Hepatocyte (in vitro differentiated cells): ENCODE measurements at places on chromosomes 4 and X. TPM values are rescaled to one million over a fixed set of nuclear protein-coding genes. Genes with fewer than 3 reads are reported as not detected.

Gene SLC4A4
- total RNA-seq, result 11.4 and 14.2 TPM in 2 replicates

Gene GPC4
- total RNA-seq, result 9.2 and 11.8 TPM in 2 replicates

Gene TRPC5OS
- 0.67 TPM in 1 of 2 replicates, not detected in the other for total RNA-seq

Gene MAGEC2
- not detected in 2 replicates for total RNA-seq

Gene KLHL8
- 22.4 and 23.9 TPM in 2 replicates for total RNA-seq

Gene PAGE3
- not detected in 2 replicates for total RNA-seq

Gene NSUN7
- total RNA-seq, result 8.0 and 10.3 TPM in 2 replicates

Gene HTR2C
- 0.04 and 0.27 TPM in 2 replicates for total RNA-seq

GRCh38 chrX:141936080-141936479, 32.4 kb downstream of the MAGEC1 start:
- H3K27me3 ChIP-seq, result no peaks in the 10 kb centered on the region
- H3K27ac ChIP-seq, result no peak overlapping the region
- no peaks in the 10 kb centered on the region for H3K4me1 ChIP-seq
- H3K36me3 ChIP-seq, result no peaks in the 10 kb centered on the region
- no peak for DNase-seq
- no peak overlapping the region for H3K4me3 ChIP-seq

- H3K27ac ChIP-seq, result no peak overlapping the region
- no peak for DNase-seq
- H3K36me3 ChIP-seq, result no peaks in the 10 kb centered on the region
- no peaks in the 10 kb centered on the region for H3K4me1 ChIP-seq
- H3K27me3 ChIP-seq, result no peaks in the 10 kb centered on the region
Measured at GRCh38 chr4:56512166-56512565, 6.6 kb downstream of the ARL9 start.

- H3K27me3 ChIP-seq, result peaks cover 9% of the 10 kb centered on the region
- H3K4me3 ChIP-seq, result no peak overlapping the region
- H3K4me1 ChIP-seq, result peaks cover 7% of the 10 kb centered on the region
- no peak overlapping the region for H3K27ac ChIP-seq
- no peaks in the 10 kb centered on the region for H3K36me3 ChIP-seq
Measured at GRCh38 chr4:83846193-83846830, 310.4 kb downstream of the GPAT3 start.

DNA sequence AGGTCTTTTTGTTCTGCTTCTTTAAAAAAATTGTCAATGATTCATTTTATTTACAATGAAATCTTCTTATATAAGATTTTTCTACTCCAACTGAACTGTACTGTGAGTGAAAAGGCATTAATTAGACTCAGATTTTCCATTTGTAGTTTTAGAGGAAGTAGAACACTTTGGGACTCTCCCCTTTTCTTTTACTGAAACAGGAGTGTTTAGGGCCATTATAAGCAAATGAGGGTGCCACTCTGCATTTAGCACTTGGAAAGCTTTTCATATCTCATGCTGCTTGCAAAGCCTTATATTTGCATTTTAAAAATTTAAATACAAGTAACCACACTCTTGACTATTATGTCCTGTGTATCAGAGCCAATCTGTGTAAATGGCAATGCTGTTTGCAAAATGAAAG, 584.3 kb downstream of the KLHL13 start:
- no peak overlapping the region for H3K4me3 ChIP-seq
- no peak for DNase-seq
- no peaks in the 10 kb centered on the region for H3K27me3 ChIP-seq
- no peaks in the 10 kb centered on the region for H3K4me1 ChIP-seq
- H3K27ac ChIP-seq, result no peak overlapping the region
- H3K36me3 ChIP-seq, result no peaks in the 10 kb centered on the region

- H3K4me3 ChIP-seq, result no peak overlapping the region
- H3K27ac ChIP-seq, result no peak overlapping the region
- no peaks in the 10 kb centered on the region for H3K27me3 ChIP-seq
- H3K4me1 ChIP-seq, result no peaks in the 10 kb centered on the region
- no peak for DNase-seq
Measured at GRCh38 chr4:132669786-132670185, 479.3 kb upstream of the PCDH10 start.

DNA sequence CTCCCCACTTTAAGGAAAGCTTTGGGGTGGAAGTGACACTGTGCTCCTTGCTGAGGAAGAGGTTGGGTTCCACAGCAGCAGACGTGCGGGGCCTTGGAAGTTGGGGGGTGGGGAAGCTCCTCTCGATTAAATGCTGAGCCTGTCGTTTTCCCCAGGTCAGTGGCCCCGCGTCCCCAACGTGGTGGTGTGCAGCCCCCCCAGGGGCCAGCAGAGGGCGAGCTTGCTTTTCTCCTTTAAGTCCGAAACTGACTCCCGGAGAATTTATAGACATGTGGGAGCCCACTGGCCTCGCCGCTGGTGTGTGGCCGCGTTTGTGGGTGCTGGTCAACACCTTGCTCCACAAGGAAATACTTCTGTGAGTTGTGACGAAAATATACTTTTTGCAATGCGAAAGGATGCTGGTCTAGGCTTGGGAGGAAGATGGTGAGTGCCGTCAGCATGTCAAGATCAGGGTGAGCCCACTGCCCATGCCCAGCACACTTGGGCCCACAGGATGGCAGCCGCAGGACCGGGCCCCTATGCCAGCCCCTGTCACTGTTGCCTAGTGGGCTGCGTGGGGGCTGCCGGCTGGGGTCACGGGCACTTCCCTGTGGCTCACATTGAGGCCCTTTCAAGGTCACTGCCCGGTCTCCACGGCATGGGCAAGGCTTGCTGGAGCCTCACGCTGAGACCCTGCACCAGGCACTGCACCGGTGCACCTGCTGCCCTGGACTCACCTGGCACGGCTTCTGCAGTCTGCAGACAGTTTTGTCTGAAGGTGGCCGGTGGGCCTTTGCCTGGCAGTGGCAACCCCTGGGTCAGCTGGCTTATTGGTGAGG, 9.4 kb downstream of the UVSSA start:
- peak; percentile 76 for DNase-seq
- no peaks in the 10 kb centered on the region for H3K4me1 ChIP-seq
- H3K27ac ChIP-seq, result no peak overlapping the region
- H3K4me3 ChIP-seq, result no peak overlapping the region
- no peaks in the 10 kb centered on the region for H3K27me3 ChIP-seq

GRCh38 chr4:135553213-135553612, 1351.6 kb upstream of the PABPC4L start:
- no peak overlapping the region for H3K27ac ChIP-seq
- H3K4me3 ChIP-seq, result no peak overlapping the region
- H3K4me1 ChIP-seq, result no peaks in the 10 kb centered on the region
- no peaks in the 10 kb centered on the region for H3K36me3 ChIP-seq

DNA sequence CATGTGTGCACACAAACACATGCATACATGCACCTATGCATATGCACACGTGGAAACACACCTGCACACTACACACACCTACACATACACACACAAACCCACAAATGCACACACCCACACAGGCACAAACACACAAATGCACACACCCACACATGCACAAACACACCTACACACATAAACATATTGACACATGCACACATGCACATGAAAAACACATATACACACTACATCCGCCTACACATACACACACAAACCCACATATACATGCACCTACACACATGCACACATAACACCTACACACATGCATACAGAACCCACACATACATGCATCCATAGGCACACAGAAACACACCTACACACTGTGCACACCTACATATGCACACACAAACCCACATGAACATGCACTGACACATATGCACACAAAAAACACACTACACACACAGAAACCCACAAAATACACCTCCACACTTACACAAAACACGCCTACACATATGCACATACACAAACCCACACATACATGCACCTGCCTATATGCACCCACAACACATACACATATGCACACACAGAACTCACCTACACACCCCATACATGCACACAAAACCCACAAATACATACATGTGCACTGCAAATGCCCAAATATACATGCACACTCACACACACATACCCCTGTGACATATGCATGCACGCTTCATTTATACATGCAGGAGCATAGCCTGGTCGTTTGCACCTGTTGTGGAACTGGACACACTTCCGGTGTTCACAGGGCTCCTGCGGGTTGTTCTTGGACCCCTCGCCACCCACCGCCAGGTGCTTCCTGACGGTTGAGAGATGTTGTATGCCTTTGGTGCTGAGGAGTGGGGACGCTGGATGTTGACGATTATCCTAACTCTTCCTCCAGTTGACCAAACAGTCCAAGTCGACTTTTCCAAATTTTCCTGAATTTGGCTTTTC, 22.1 kb downstream of the CD99 start:
- no peak for DNase-seq
- no peaks in the 10 kb centered on the region for H3K27me3 ChIP-seq
- no peaks in the 10 kb centered on the region for H3K36me3 ChIP-seq
- H3K4me3 ChIP-seq, result no peak overlapping the region
- peaks cover 13% of the 10 kb centered on the region for H3K4me1 ChIP-seq

DNA sequence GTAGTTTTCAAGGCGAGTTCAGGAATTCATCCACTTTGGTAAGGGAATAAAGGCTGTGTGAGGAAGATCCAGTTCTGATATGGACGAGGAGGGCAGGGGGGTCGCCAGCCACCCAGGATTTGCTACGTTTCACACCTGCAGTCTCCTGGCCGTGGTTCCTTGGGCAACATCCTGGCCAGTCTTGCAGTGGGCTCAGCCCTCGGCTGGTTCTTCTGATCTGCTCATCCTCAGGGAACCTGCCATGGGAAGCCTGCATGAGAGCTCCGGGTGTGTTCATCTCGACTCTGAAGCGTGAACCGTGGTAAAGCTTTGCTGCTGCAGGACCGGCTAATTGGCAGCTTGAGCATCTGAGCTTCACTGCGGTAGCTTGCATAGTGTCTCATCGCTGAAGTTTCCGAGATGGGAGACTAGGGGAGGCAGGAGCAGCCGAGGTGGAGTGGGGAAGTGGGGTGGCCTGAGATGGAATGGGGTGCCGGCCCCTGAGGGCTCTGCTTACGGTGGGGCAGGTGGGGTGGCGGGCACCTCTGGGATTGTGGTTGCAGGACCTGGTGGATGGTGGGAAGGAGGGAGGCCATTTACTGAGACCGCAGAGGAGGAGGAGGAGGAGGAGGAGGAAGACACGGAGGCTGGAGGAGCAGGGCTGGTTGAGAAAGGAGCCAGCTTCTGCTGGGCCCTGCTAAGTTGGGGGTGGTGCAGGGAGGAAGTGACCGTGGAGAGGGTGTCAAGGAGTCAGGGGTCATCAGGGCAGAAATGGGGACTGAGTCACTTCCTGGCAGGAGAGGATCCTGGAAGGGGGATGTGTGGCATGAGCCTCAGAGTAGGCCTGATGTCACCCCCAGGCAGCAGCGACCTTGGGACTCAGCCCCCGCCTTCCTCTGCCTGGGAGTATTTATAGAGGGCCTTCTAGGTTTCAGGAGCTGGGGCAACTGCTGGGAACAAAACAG, 213.1 kb upstream of the PSAPL1 start:
- H3K36me3 ChIP-seq, result no peaks in the 10 kb centered on the region
- no peak overlapping the region for H3K27ac ChIP-seq
- DNase-seq, result peak; percentile 25

GRCh38 chr4:118034053-118034785, at the start of gene NDST3:
Gene NDST3 (plus strand): TSS chr4:118034486. CDS start chr4:118053911, 19,425 bp downstream.
- peak within 1 kb of the TSS; percentile 45 for H3K27ac ChIP-seq
- peaks cover 3% of the 10 kb centered on the region for H3K4me1 ChIP-seq
- peak; percentile 79 for DNase-seq
- H3K36me3 ChIP-seq, result no peaks in the 10 kb centered on the region

DNA sequence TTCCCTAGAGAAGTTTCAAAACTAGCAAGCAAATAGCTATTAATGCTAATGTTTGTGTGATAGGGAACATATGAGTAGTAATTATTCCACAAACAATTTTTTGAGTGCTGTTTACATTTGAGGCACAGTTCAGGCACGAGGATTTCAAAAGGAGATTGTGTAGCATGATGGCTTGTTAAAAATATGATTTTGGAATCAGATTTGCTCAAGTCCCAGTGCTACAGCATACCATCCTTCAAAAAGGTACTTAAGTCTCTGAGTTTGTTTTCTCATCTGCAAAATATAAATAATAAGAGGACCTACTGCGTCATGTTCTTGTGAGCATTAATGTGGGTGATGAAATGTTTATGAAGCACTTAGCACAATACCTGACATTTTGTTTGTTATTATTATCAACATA, 11.3 kb downstream of the TLR8 start:
- no peaks in the 10 kb centered on the region for H3K27me3 ChIP-seq
- H3K4me3 ChIP-seq, result no peak overlapping the region
- H3K4me1 ChIP-seq, result no peaks in the 10 kb centered on the region
- DNase-seq, result no peak

DNA sequence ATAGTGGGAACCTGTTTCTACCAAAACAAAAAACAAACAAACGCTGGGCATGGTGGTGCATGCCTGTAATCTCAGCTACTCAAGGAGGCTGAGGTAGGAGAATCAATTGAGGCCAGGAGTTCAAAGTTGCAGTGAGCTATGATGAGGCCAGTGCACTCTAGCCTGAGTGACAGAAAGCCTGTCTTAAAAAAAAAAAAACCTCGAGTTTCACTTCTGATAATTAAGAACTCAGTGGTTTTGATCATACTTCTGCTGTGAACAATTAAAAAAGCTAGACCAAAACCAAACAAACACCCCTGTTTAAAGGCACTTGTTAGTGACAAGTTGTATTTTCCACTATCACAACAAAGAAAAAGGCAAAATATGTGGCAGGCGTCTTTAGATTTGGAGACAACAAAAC, 15.0 kb upstream of the UBE2D3 start:
- no peak overlapping the region for H3K4me3 ChIP-seq
- no peaks in the 10 kb centered on the region for H3K27me3 ChIP-seq
- H3K36me3 ChIP-seq, result no peaks in the 10 kb centered on the region
- DNase-seq, result no peak

- H3K4me1 ChIP-seq, result peaks cover 37% of the 10 kb centered on the region
- no peaks in the 10 kb centered on the region for H3K36me3 ChIP-seq
Measured at GRCh38 chr4:38386654-38387188, 277.3 kb upstream of the KLF3 start.

- no peaks in the 10 kb centered on the region for H3K27me3 ChIP-seq
- DNase-seq, result no peak
- no peaks in the 10 kb centered on the region for H3K36me3 ChIP-seq
- no peaks in the 10 kb centered on the region for H3K4me1 ChIP-seq
- H3K27ac ChIP-seq, result no peak overlapping the region
- H3K4me3 ChIP-seq, result no peak overlapping the region
Measured at GRCh38 chr4:3516836-3517730, 15.1 kb downstream of the LRPAP1 start.

- H3K4me3 ChIP-seq, result no peak overlapping the region
- H3K36me3 ChIP-seq, result no peaks in the 10 kb centered on the region
- H3K4me1 ChIP-seq, result no peaks in the 10 kb centered on the region
- H3K27me3 ChIP-seq, result no peaks in the 10 kb centered on the region
- peak; percentile 14 for DNase-seq
- no peak overlapping the region for H3K27ac ChIP-seq
Measured at GRCh38 chr4:152398060-152398459, 137.8 kb downstream of the FBXW7 start.

- no peaks in the 10 kb centered on the region for H3K36me3 ChIP-seq
- no peak for DNase-seq
- H3K27me3 ChIP-seq, result no peaks in the 10 kb centered on the region
- H3K4me1 ChIP-seq, result no peaks in the 10 kb centered on the region
- no peak overlapping the region for H3K4me3 ChIP-seq
- H3K27ac ChIP-seq, result no peak overlapping the region
Measured at GRCh38 chrX:9730752-9731151, 34.9 kb downstream of the GPR143 start.

- H3K4me1 ChIP-seq, result no peaks in the 10 kb centered on the region
- no peak overlapping the region for H3K27ac ChIP-seq
- no peak for DNase-seq
- no peak overlapping the region for H3K4me3 ChIP-seq
- no peaks in the 10 kb centered on the region for H3K36me3 ChIP-seq
- H3K27me3 ChIP-seq, result no peaks in the 10 kb centered on the region
Measured at GRCh38 chr4:67549123-67549522, 3.8 kb upstream of the CENPC start.

GRCh38 chrX:152405561-152405960, 45.6 kb downstream of the GABRA3 start:
- no peaks in the 10 kb centered on the region for H3K27me3 ChIP-seq
- H3K27ac ChIP-seq, result no peak overlapping the region
- H3K4me3 ChIP-seq, result no peak overlapping the region
- no peak for DNase-seq
